ENCODE measurements at places on chromosomes 1 and 21. TPM values are rescaled to one million over a fixed set of nuclear protein-coding genes. Genes with fewer than 3 reads are reported as not detected.
A peak's percentile ranks its signal among the peaks of the same experiment; 100 is the strongest.

Gene COL9A2
- total RNA-seq = 0.45 TPM

Gene MATN1
- total RNA-seq = not detected

Gene LEFTY1
- total RNA-seq = 1.3 TPM

Gene CFAP107
- total RNA-seq = not detected

Gene SH3D21
- 1.5 TPM for total RNA-seq

Gene BSND
- not detected for total RNA-seq

Gene GJC2
- 0.50 TPM for total RNA-seq

Gene MFN2
- 45.0 TPM for total RNA-seq

Gene SPRR5
- total RNA-seq = not detected

Gene FABP3
- total RNA-seq = 3.0 TPM

DNA sequence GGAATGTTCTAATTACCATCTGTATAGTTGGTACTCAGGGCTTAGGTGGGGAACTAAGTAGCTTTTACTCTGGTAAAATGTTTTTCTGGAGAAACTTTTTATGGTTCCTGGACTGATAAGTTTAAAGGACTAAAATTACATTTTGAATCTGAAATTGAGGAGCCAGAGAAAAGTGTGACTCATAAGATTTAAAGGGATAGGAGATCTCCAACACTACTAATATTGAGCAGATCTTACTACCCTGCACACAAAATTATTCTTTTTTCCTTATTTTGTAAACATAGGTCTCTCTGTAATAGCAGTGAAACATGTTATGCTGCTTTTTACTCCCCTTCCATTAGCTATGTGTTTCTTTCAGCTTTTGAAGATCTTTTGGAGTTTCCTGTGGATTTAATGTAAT, 32.5 kb downstream of the MTF2 start:
- no peak for DNase-seq

DNA sequence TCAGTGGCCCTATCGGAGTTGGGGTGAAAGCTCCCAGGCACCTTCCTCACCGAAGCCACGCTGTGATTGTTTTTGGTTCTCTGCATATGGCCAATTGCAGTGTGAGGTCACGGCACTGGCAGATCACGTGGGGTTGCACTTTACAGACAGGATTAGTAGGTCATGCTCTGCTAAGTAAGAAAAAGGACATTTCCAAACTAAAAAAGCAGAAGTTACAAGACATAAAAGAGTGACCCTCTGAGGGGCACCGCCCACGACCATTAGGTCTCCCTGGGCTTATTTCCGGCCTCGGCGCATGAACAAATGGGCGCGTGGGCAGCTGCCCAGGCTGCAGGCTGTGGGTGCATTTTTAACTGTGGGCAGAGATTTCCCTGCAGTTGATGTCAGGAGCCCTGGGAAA, 2.0 kb downstream of the CAPN9 start:
- DNase-seq = no peak

- peak; percentile 2 for DNase-seq
Measured at GRCh38 chr1:116677474-116678062, 10.0 kb upstream of the IGSF3 start.

DNA sequence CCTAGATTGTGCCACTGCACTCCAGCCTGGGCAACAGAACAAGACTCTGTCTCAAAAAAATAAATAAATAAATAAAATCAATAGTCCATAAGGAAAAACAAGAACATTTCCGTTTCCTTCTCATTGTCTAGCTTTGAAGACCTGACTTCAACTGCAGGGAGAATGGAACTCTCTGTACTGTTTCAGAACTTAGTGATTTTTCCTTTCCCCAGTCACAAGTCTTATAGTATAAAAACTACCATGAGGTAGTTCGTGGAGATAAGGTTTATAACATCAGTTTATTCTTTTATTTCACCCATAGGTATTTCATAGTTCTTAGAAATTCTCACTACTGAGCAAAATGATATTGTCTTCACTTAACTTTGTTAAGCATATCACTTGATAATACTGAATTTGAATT, 11.4 kb upstream of the RWDD3 start:
- DNase-seq = no peak

- DNase-seq = no peak
Measured at GRCh38 chr1:76587212-76587611, 280.1 kb upstream of the ST6GALNAC5 start.

DNA sequence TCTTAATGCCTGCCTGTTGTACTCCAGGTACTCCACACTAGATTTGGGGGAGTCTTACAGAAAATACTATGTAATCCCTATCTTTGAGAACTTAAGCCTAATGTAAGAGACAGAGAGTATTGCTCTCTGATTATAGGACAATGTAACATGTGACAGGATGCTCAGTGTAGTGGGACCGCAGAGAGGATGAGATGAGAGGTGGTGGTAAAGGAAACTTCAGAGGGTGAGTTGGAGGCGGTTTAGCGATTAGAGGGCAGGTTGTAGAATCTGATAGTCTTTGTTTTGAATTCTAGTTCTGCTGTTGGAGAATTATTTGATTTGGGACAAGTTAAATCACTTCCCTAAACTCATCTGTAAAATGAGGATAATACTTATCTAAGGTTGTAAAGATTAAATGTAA, 5.4 kb downstream of the SOAT1 start:
- no peak for DNase-seq

DNA sequence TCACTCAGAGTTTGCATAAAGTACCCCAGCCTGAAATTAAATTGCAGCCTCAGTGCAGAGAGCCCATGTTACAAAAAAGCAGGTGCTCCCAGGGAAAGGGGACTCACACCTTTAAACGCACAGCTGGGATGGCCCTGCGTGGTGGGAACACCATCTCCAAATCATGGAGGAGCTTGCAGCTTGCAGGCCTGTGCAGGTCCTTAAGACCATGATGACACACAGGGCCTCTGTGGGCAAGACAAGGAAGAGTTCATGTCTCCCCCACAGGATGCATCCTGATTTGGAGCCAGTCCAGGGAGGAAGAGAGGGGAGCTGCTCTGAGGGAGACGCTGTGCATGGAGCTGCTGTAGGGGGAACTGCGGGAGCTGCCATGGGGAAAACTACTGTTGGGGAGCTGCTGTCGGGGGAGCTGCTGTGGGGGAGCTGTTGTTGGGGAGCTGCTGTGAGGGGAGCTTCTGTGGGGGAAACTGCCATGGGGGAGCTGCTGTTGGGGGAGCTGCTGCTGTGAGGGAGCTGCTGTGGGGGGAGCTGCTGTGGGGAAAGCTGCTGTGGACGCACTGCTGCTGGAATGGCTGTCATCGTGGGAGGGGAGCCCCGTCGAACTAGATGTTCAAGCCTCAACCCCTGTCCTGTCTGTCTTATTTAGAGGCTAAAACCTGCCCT, 113.9 kb downstream of the MATN1 start:
- no peak for DNase-seq

- DNase-seq = peak; percentile 67
Measured at GRCh38 chr1:168230709-168231108, 4.9 kb downstream of the SFT2D2 start.

DNA sequence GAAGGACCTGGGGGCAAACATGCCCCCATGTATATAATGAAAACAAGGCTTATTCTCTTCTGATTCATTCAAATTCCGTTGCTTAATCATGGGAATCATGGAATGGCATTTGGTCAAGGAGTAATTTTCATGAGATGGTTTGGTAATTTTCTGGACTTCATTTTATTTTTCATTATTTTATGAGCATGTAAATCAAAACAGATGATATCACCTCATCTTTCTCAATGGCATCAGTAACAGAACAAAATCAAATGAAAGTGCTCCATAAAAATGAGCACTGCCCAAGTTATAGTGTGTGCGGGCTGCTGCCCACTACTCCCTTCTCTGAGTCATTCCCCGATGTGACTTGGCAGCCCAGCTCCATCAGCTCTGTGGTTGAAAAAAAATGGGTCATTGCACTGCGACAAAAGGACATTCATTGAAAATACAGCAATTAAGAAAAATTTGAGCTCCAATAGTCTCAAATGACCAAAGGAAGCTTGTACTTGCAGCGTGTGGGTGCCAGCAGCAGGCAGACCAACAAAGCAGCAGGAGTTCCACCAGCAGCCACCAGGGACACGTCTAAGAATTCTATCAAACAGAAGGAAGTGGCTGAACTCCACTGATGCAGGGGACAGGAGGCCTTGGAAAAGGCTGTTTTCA, 84.3 kb upstream of the VAV3 start:
- DNase-seq = no peak

DNA sequence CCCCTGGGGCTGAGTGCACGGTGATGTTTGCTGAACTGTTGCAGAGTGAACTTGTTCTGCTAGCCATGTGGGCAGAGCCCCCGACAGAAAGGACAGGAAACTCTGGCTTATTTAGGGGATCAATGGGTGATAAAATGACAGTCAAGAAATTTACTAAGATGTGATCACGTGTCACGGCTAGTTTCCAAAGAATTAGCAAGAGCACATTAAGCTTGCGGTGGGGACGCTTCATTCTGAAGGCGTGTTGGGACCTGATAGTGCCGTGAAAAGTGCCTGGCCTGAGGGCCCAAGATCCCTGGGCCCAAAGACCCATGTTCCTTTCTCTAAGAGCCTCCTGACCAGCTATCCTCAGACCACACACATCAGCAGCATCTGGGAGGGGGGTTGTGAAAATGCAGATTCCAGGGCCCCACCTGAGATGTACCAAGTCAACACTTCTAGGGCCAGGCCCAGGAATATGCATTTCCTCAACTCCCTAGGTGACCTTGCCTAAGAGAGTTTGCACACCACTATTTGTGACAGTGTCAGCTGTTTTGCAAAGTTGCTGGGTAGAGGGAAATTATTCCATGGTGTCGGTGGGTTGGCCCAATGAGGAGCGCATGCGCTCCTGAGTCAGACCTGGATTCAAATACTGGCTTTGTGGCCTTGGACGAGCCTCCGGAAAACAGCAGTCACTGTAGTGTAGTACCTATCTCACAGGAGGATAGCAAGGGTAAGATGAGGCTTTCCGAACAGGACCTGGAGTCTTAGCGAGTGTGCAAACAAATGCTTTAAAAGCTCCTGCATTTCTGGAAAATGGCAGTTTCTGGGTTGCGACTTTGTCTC, 77.5 kb downstream of the SPSB1 start:
- DNase-seq = no peak

DNA sequence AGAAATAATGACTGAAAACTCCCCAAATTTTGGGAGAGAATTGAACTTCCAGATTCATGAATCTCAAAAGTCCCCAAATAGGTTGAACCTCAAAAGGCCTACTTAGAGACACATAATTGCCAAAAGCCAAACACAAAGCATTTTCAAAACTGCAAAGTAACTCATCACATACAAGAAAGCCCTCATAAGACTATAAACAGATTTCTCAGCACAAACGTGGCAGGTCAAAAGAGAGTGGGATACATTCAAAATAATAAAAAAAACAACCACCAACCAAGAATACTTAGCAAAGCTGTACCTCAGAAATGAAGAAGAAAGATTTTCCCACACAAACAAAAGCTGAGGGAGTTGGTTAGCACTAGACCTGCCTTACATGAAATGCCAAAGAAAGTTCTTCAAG, 57.9 kb downstream of the CCN1 start:
- no peak for DNase-seq

DNA sequence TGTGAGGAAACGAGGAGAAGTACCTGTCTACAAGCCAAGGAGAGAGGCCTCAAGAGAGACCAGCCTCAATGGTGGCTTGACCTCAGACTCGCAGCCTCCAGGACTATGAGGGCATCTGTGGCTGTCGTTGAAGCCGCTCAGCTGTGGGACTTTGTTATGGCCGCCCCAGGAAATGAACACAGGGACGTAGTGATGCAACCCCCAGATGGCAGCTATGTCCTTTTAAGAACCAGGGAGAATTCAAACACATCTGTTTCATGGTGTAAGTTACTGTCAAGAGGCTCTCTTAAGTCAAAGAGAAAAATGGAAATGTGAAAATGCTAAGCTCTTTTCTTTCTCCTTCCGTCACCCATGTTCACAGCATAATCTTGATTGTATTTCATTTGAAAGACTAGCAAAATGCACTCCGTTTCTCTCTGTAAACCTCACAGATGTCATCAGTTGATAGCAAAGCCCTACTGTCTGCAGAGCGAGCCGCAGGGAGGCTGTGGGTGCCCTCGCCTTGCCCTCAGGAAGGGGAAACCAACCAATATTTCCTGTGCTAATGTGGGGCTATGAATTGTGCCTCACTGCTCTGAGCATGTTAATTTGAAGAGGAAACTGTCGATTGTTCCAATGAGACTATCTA, 21.3 kb downstream of the UBASH3A start:
- DNase-seq = no peak

DNA sequence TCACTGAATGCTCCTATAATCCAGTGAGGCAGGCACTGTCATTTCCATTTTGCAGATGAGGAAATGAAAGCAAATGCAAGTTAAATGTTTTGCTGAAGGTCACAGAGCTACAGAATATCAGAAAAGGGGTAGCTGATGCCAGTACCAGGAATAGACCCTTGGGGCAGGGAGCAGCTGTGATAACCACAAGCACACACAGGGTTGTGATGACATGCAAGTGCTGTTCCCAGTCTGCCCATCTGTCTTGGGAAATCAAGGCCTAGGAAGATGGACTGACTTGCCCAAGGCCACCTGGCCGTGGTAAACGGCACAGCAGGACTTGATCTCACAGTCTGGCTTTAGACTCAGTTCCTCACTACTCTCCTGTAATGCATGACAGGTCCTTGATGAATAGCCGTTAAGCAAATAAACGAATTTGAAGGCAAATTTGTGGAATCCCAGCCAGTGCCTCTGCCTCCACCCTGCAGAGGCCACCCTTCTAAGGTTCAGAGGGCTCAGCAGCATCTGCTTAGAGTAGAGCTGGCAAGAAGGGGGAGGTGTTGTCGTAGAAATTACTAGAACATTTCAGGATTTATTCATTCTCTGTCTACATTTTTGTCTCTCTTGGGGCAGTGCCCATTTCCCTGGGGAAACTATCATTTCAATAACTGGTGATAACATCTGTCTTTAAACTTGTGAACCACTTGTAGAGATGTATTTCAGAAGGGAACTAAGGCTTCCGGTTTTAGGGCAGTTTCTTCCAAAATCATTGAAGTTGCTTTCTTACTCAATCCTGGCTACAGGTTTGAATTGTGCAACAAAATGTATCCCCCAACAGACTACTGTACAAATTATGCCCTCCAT, 53.2 kb upstream of the MRPS6 start:
- no peak for DNase-seq

Measured in left lobe of liver (tissue), 2 donors.